ENCODE measurements at places on chromosomes 5 and 9.

GRCh38 chr9:116238225-116238624 is 84.6 kb downstream of the PAPPA start:
- DNase-seq: no peak

DNA sequence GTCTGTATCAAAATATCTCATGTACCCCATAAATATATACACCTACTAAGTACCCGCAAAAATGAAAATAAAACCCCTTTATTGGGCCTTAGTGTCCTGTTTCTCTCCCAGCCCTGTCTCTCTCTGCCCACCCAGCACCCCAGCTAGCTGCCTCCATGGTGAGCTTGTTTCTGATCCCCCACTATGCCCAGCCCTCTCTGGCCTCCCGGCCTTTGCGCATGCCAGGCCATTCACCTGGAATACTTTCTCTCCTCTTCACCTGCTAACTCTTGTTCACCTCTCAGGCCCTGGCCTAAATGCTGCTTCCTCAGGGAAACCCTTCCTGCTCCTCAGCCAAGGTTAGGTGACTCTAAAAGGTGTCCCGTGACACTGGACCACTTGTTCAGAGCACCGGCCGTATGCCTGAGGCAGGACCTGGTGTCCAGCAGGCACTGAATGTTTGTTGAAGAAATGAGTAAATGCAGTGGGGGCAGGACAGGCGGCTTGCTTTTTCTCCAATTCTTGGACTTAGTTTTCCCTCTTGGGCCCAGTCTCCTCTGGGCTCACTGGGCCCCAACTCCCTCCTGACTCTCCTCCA is 58.5 kb downstream of the PSD2 start:
- no peak for DNase-seq

GRCh38 chr5:107168848-107169752 is 501.6 kb downstream of the EFNA5 start:
- DNase-seq: no peak

GRCh38 chr9:120937596-120937995 is 11.0 kb upstream of the TRAF1 start:
- peak; percentile 25 for DNase-seq

DNA sequence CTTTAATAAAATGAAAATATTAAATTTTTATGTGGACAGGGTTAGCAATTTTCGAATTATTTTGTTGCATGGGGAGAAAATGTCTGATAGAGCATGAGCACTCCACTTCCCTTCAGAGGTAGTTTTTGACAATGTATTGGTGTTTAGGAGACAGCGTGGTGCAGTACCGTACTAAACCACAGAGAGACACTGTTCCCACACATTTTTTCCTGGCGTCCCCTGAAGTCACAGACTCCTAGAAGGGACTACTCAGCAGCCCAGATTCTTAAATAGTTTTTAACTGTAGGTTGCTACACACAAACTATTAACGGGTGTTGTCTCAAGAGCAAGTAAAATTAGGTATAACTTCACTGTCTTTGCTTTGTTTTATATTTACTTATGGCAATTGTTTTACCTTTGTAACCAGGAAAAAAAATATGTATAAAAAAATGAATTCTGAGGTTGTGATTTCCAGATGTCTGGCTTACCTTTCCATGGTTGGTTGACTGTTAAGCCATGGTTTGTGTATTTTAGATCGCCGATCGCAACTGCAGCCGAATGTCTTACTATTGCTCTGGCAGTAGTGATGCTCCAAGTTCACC is 171.2 kb downstream of the DOCK8 start:
- DNase-seq: peak; percentile 78

GRCh38 chr5:62741761-62742160 is 163.1 kb downstream of the LRRC70 start:
- DNase-seq: no peak

- no peak for DNase-seq
Observed at GRCh38 chr5:68028131-68028727, 187.3 kb upstream of the PIK3R1 start.

Data from ELF-1 (cell line).